ENCODE measurements at places on chromosomes 7 and 10. TPM values are rescaled to one million over a fixed set of nuclear protein-coding genes. Genes with fewer than 3 reads are reported as not detected.

Gene LMOD2
- total RNA-seq, result not detected

Gene TFPI2
- 308 TPM for total RNA-seq

Gene CCDC172
- total RNA-seq, result not detected

Gene FFAR4
- total RNA-seq, result 0.30 TPM

Gene FAM237B
- not detected for total RNA-seq

Gene GRM8
- total RNA-seq, result not detected

Gene CYP3A7
- total RNA-seq, result not detected

Gene ZNF398
- 8.0 TPM for total RNA-seq

Gene NPFFR1
- total RNA-seq, result not detected

Gene ACBD7
- 0.86 TPM for total RNA-seq

Gene IDI2
- total RNA-seq, result not detected

Gene CYP51A1
- total RNA-seq, result 41.0 TPM

Gene AGMO
- total RNA-seq, result 0.35 TPM

Gene PNLIPRP1
- total RNA-seq, result not detected

Gene SSC4D
- total RNA-seq, result 1.6 TPM

Gene SAP25
- total RNA-seq, result 0.39 TPM

Gene OR13A1
- not detected for total RNA-seq

Gene TLX1
- not detected for total RNA-seq

Gene TCERG1L
- total RNA-seq, result not detected

Gene PRXL2A
- 43.9 TPM for total RNA-seq

Gene CCDC71L
- 14.7 TPM for total RNA-seq

Gene SLC13A1
- total RNA-seq, result not detected

Gene BLNK
- not detected for total RNA-seq

Gene UNCX
- not detected for total RNA-seq

Gene FAM221A
- total RNA-seq, result 0.45 TPM

Gene RNLS
- 8.5 TPM for total RNA-seq

Gene NCF1
- total RNA-seq, result 0.29 TPM

Gene HOGA1
- total RNA-seq, result 1.7 TPM

Gene FKBP6
- total RNA-seq, result not detected

Gene RASSF4
- 1.8 TPM for total RNA-seq

Gene GSTO2
- 1.5 TPM for total RNA-seq

Gene PAPOLB
- total RNA-seq, result not detected

Gene SEPTIN7
- total RNA-seq, result 186 TPM

Gene SEM1
- 339 TPM for total RNA-seq

Gene SUN3
- not detected for total RNA-seq

Gene SFMBT2
- total RNA-seq, result 10.2 TPM

Gene OPALIN
- total RNA-seq, result not detected

Gene ASZ1
- not detected for total RNA-seq

Gene ZNF277
- 14.7 TPM for total RNA-seq

Gene ASL
- 24.1 TPM for total RNA-seq

Data from A549 treated with GW870086 at 1 μM for 4 hours (cell line).